ENCODE measurements at places on chromosomes 6 and 20.

DNA sequence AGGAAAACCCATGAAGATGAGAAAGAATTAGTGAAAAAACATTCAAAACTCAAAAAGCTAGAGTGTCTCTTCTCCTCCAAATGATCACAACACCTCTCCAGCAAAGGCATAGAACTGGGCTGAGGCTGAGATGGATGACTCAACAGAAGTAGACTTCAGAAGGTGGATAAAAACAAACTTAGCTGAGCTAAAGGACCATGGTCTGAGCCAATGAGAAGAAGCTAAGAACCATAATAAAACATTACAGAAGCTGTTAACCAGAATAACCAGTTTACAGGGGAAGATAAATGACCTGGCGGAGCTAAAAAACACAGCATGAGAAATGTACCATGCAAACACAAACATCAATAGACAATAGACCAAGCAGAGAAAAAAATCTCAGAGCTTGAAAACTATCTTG is 904.1 kb upstream of the MANEA start:
- peak; percentile 61 for DNase-seq

GRCh38 chr6:135181333-135182070 is 394 bp downstream of the MYB start:
- peak; percentile 24 for DNase-seq

DNA sequence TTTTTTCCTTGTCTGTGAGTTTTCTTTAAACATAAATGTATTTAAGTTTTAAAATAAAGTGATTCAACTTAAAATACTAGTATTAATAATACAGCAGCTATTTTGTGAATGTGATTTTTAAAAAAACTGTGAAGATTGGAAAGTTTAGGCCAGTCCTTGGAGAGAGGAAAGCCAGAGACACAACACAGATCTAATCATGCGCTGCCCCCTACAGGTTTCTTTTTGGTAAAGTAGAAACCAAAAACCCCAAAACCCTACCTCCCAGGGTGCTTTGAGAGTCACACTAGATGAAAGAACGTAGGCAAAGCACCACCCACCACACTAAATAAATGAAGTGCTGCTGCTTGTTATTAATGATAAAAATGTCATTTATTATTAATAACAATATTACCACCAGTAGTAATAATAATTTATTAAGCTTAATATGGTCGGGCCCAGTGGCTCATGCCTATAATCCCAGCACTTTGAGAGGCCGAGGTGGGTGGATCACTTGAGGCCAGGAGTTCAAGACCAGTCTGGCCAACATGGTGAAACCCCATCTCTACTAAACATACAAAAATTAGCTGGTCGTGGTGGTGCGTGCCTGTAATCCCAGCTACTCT is 33.7 kb downstream of the SLC9A8 start:
- peak; percentile 57 for DNase-seq

- no peak for DNase-seq
Measured at GRCh38 chr20:55333798-55334197, 671.5 kb downstream of the CBLN4 start.

DNA sequence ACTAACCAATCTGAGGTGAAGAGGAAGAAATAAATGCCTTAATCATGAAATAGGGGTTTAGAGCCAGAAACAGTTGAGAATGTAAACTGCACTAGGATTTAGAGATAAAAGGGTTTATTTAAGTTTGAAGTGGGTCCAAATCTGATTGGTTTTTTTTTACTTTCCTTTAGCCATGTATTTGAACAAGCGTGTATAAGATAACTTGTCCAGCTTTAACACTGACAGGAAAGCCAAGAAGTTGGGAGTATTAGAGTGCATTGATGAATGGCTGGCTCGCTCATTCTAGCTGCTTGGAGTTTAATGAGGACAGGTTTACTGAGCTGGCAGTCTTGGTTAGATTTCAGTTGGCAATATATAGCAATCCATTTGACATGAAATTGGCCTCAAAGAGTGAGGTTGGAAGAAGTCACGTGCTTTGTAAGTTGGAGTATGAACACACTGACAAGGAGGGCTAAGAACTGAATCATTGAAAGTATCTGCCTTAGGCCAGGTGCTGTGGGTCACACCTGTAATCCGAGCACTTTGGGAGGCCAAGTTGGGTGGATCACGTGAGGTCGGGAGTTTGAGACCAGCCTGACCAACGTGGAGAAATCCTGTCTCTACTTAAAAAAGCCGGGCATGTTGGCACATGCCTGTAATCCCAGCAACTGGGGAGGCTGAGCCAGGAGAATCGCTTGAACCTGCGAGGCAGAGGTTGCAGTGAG is 13.7 kb downstream of the SRSF3 start:
- peak; percentile 86 for DNase-seq

DNA sequence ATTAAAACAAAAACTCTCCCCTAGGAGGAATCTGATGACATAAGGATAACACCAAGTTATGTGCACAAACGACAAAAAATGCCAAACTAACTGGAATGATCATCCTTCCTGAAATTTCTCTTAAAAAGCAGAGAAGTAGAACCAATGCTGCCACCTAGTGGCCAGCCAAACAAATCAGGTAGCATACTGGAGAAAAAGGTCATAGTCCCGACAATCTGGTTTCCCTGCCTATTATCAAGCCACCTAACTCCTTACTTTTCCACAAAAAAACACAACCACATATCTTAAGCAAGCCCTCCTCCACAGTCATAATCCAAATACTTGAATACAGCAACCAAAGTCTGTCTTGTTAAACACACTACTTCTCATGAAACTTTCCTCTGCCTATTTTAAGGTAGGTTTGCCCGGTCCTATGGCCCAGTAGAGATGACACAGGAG is 5.3 kb downstream of the OARD1 start:
- DNase-seq, result peak; percentile 86

DNA sequence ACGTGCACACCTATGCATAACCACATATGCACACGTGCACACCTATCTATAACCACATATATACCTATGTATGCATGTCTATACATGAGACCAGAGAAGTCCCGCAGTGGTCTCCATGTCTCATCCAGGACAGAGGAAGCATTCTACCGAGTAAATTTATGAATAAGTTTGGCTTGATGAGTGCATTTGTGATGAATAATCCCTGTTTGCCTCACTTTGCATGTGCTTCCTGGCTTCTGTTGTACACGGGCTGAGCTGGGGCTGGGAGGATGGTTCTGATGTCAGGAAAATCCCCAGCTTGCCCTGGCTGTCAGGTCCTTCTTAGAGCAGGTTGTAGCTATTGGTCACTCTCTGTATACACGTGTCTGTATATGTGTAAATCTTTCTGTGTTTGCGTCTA is 157.6 kb upstream of the RPS6KA2 start:
- DNase-seq, result peak; percentile 38

- DNase-seq, result peak; percentile 97
Measured at GRCh38 chr20:6718662-6719368, 48.7 kb upstream of the BMP2 start.

GRCh38 chr6:136792095-136792409 is 225 bp downstream of the MAP3K5 start:
- no peak for DNase-seq

GRCh38 chr20:60203451-60203850 is 245.2 kb downstream of the CDH26 start:
- peak; percentile 71 for DNase-seq

- no peak for DNase-seq
Measured at GRCh38 chr6:43129434-43130194, 41.5 kb upstream of the SRF start.

DNA sequence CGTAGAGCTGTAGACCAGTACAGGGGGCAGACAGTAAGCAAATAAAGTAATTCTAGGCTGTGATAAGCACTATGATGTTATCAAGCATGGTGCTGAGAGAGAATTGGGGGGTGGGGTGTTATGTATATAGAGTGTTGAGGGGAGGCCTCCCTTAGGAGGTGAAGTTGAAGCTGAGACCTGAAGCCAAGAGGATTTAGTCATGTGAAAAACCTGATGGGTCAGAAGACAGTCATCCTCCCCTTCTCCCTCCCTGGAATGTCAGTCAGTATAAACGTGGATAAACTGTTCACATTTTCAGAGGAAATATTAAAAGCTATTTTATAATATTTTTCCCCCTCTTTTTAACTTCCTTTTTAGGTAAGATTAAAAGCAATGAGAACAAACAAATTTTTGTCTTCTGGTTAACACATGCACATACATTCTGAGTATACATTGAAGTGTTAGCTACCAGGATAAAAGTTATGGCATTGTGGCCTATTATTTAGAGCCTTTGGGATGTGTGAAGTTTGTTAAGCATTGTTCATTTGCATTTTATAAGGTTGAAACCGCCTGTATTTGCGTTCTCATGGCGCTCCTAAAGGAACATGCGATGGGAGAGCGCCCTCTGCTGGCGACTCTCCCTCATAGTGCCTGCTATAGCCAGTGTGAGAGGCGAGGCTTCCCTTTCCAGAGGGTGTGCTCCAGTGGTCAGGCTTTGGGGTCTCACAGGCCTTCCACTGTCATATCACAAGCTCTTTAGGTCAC is 35.4 kb upstream of the MAPK13 start:
- peak; percentile 75 for DNase-seq

DNA sequence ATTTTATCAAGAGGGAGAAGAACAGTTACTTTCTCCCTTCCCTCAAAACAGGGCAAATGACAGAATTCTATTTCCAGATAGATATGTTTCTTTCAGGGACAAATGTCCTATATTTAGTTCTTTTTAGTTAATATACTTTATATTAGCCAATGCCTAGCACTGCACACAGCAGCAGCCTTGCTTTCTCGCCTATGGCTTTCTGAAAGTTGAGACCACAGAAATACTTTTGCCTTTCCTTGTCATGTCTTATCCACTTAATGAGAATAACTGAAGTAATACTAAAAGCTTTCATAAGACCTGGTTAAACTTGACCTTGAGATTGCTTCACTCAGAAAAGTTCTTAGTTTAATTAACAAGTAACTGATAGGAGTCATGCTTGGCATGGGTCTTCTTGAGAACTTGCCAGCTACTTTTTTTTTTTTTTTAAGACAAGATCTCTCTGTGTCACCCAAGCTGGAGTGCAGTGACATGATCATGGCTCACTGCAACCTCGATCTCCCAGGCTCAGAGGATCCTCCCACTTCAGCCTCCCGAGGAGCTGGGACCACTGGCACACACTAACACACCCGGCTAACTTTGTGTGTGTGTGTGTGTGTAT is 159.3 kb downstream of the CDKAL1 start:
- DNase-seq, result peak; percentile 47

GRCh38 chr6:110491644-110492317 is 15.4 kb upstream of the SLC22A16 start:
- DNase-seq, result peak; percentile 87

DNA sequence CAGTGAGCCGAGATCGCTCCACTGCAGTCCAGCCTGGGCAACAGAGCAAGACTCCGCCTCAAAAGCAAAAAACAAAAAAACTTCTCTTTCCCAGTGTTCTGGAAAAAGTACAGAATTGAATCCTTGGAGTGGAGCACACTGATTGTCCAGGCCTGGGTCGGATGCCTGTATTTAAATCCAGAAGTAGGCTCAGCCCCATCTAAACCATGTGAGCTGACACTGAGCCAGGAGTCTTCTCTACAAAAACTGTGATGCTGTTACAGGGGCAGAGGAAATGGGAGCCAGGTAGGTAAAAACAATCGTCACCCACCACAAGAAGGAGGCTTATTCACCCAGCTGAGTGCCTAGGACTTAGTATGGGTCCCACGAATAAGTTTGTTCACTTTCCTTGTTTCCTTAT is 43.0 kb upstream of the PTPN1 start:
- no peak for DNase-seq

GRCh38 chr6:148653138-148653776 is 93.6 kb upstream of the UST start:
- DNase-seq, result no peak

- no peak for DNase-seq
Measured at GRCh38 chr20:13611611-13612125, 27.1 kb downstream of the TASP1 start.

GRCh38 chr20:7994809-7995208 is 24.8 kb downstream of the TMX4 start:
- DNase-seq, result no peak

DNA sequence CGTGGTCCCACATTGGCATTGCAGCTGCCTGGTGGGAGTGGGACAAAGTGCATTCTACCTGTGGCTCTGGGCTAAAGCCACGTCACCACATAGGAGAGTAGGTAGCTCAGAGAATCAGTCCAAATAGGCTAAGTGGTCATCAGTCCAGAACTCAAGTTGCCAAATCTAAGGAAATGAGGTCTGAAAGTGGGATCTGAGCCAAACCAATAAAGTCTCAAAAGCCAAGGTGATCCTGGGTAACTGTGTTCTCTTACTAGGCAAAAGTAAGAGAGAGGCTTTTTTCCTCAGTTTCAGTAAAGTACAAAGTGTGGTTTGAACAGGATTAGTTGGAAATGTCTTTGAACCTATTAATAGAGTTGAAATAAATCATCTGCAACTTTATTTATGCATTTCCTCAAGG is 68.6 kb upstream of the CNKSR3 start:
- no peak for DNase-seq

Measured in epithelial cell of esophagus (primary cell).